ENCODE measurements at places on chromosomes 6 and 20.

DNA sequence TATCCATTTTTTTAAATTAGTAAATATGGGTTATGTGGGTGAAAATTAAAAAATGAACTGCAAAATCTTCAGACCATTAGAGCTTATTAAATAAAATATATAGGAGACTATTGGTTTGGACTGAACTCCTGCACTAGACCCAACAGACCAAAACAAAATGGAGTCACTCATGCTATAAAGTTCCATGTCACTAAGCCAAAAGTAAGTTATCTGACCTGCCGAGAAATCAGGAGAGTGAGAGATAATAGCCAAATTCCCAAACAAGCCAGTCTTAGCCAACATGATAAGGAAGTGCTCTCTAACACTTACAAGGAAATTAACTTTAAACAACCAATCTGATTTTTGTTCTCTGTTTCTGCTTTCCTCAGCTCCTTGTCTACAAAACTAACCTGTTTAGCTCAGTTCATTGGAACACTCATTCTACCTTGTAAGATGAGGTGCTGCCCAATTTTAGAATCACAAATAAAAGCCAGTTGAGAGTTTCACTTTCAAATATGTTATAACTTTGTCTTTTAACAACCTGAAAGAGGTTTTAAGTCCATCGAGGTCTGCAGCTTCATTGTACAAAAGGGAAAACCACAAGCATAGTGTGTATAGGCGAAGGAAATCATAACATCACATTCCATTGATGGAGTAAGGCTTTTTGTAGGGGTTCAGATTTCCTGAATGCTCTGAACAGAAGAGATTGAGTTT, 220.5 kb downstream of the TENT5A start:
- DNase-seq: no peak

DNA sequence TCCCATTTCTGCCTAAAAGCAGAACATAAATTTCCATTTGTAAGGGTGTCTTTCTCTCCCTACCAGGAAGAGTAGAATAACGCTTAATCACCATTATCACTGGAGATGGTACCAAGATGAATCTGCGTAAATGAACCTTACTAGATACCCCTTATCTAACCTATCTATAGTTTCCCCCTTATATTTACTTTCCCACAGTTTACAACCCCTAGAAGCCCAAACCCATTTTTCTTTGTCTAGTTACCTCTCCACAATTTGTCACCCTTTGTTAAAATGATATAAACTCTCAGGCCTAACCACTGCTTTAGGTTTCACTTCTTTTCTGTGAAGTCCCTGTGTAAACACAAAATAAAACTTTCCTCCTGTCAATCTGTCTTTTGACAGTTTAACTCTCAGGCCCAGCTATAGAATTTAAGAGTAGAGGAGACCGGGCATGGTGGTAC, 45.5 kb downstream of the PCNA start:
- no peak for DNase-seq

GRCh38 chr6:7784706-7785105, 58.8 kb downstream of the BMP6 start:
- no peak for DNase-seq

- no peak for DNase-seq
Observed at GRCh38 chr20:906001-906520, 10.1 kb downstream of the ANGPT4 start.

GRCh38 chr20:62668441-62669027, 26.2 kb downstream of the SLCO4A1 start:
- DNase-seq: peak; percentile 6

- DNase-seq: no peak
Observed at GRCh38 chr20:316316-317068, 8.9 kb upstream of the SOX12 start.

GRCh38 chr6:166364456-166364855, 18.3 kb downstream of the MPC1 start:
- no peak for DNase-seq
